Hematopoietic multipotent progenitor cell treated with erythropoietin and hydrocortisone succinate and interleukin-3 and kit ligand, for 17 days (in vitro differentiated cells): ENCODE measurements at places on chromosomes 11 and 22.

DNA sequence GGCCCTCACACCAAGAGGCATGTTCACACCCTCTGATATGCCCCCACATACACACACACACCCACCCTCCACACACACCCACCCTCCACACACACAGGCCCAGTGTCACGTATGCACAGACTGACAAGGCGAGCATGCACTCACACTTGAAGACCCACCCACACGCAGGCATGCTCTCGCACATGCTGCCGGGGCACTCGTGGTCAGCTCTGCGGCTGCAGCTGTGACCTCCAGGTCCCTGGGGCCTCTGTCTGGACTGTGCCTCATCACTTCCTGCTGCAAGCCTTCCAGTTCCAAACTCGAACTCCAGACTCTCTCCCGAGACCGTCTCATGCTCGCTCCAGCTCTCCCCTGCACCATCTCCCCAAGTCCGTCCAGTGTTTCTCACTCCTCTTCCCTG lies 9.5 kb downstream of the DCHS1 start:
- DNase-seq: no peak

- DNase-seq: no peak
Observed at GRCh38 chr11:70078781-70079616, 882 bp downstream of the ANO1 start.

GRCh38 chr22:41800348-41801146 lies at the start of gene CCDC134:
Gene CCDC134 (plus strand): TSS chr22:41800679. CDS start chr22:41808891, 8,212 bp downstream.
- DNase-seq: peak; percentile 86

DNA sequence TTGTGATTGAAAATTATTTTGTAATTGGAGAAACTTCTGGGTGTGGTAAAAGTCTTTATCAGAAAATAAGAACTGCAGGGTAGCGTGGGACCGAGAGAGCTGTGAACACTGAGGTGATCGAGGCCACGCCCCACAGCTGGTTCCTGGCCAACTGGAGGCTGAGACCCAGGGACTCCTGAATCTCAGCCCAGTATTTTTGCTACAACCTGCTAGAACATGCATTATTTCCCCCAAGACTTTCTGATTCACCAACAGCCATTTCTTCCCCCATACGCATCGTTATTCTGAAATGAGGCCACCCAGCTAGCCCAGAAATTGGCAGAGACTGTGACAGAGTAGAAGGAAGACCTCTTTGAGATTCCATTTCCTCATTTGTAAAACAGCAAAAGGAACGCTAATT lies 3.4 kb upstream of the FGF19 start:
- DNase-seq: no peak

DNA sequence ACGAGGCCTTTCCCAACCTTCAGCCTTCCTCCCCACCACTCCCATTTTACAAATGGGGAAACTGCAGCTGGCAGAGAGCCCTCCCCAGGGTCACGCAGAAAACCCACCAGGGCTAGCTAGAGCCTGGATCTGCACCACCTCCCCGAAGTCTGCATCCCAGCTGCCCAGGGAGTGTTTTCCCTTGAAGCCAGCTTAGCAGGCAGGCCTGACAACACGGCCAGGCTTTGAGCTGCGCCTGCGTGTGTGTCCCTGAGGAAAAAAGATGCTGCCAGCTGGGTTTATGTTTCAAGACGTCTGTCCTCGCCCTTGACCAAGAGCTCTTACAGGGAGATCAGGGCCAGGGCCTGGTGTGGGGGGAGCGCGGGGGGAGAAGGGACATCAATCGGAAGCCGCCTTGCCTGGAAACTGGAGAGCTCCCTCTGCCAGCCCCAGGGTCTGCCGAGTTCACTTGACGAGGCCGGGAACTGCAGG lies 20.3 kb downstream of the WNT11 start:
- DNase-seq: no peak
